ENCODE measurements at places on chromosomes 2 and 18. TPM values are rescaled to one million over a fixed set of nuclear protein-coding genes. Genes with fewer than 3 reads are reported as not detected.

The LDLRAD4 gene
- total RNA-seq: 3.7 TPM

The EFR3B gene
- total RNA-seq: 3.3 TPM

The ACTG2 gene
- total RNA-seq: not detected

The TGFA gene
- total RNA-seq: 0.06 TPM

The TEX44 gene
- total RNA-seq: not detected

The AGAP1 gene
- 7.9 TPM for total RNA-seq

The EML4 gene
- total RNA-seq: 47.6 TPM

The DGKD gene
- 8.1 TPM for total RNA-seq

The LBH gene
- total RNA-seq: 31.3 TPM

The ANKRD62 gene
- total RNA-seq: not detected
